ENCODE measurements at places on chromosomes 5 and 9.

DNA sequence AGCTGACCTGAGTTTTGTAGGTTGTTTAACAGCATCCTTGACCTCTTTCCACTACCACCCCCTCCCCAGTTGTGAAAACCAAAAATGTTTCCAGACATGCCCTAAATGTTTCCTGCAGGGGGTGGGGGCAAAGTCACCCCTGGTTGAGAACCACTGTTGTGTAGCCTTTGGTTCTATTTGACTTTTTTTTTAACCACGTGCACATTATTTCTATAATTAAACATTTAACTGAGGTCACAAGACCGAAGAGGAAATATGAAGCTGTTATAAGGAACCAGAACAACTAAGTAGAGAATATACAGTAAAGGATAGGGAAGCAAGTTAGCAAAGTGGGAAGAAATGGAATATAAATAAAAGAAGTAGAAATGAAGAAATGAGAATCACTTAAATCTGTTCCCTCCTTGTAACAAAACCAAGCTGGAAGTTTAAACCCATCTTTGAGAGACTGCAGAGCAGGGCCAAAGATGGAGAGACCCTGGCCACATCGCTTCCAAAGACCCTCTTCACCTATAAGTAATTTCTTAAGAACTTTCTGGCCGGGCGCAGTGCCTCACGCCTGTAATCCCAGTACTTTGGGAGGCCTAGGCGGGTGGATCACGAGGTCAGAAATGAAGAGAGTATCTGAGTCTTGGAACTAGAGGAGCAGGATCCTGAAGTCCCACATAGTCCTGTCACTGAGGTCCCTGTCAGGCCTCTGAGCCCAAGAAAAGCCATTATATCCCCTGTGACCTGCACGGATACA is 14.4 kb downstream of the SIT1 start:
- DNase-seq: no peak

DNA sequence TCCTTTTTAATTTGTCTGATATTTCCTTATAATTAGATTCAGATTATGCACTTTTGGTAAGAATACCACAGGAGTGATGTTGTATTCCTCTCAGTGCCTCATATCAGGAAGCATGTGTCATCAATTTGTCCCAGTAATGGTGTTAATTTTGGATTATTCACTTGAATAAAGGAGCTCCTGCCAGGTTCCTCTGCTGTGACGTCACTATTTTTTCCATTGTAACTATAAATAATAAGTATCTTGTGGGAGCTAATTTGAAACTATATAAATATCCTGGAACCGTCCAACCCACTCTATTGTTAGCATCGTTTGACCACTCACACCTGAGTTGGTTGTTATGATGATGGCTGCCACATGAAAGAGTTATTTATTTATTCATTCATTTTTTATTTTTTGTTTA is 107.9 kb downstream of the INVS start:
- DNase-seq: no peak

GRCh38 chr5:177957241-177957640 is 38.8 kb downstream of the PROP1 start:
- DNase-seq: no peak

GRCh38 chr5:50724262-50724661 is 57.8 kb downstream of the PARP8 start:
- no peak for DNase-seq

Data from GM04503 (cell line).